ENCODE measurements at places on chromosomes 1 and 21.

DNA sequence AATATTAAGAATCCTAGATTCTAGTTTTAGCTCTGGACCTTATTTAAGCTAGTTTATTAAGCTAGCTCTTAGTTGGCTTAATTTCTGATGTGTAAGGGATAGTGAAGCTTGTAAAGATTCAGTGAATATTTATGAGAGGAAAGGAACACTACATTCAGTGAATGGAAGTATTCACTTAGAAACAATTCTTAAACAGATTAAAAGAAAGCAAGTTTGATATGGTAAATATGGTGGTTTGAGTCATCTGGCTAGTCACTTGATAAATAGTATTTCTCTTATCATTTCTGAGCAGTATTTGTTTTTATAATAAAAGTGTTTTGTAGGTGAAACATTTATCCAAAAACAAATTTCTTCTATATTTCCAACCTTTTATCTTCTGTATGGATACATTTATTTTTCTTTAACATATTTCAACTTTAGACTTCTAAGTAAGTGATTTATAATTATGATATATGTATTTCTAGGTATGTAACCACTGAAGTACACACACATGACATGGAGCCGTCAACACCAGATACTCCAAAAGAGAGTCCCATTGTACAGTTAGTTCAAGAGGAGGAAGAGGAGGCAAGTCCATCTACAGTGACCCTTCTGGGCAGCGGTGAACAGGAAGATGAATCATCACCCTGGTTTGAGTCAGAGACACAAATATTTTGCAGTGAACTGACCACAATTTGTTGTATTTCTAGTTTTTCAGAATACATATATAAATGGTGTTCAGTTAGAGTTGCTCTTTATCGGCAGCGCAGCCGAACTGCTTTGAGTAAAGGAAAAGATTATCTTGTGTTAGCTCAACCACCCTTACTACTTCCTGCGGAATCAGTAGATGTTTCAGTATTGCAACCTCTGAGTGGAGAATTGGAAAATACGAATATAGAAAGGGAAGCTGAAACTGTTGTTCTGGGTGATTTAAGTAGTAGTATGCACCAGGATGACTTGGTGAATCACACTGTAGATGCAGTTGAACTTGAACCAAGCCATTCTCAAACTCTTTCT, 55.6 kb downstream of the SUCO start:
- DNase-seq = peak; percentile 61

DNA sequence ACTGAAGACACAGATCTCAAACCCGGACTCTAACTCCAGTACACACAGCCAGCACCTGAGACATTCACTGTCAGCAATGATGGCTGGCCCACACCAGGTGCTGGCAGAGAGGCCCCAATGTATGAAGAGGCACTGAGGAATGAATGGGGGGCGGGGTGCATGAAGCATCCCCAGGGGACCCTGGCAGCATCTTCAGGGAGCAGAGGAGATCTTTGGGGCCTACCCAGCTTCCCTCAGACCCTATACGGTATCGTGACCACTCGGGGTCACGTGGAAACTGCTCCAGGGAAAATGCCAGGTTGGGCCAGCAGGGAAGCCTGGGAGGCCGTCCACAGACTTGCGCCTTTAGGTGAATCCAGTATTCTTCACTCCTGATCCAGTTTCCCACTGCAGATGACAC, 84.3 kb downstream of the NPHP4 start:
- no peak for DNase-seq

GRCh38 chr1:17632541-17633184, 93.2 kb downstream of the ARHGEF10L start:
- no peak for DNase-seq

- no peak for DNase-seq
These were observed 55.3 kb downstream of the RRAGC start for GRCh38 chr1:38804062-38804886.

DNA sequence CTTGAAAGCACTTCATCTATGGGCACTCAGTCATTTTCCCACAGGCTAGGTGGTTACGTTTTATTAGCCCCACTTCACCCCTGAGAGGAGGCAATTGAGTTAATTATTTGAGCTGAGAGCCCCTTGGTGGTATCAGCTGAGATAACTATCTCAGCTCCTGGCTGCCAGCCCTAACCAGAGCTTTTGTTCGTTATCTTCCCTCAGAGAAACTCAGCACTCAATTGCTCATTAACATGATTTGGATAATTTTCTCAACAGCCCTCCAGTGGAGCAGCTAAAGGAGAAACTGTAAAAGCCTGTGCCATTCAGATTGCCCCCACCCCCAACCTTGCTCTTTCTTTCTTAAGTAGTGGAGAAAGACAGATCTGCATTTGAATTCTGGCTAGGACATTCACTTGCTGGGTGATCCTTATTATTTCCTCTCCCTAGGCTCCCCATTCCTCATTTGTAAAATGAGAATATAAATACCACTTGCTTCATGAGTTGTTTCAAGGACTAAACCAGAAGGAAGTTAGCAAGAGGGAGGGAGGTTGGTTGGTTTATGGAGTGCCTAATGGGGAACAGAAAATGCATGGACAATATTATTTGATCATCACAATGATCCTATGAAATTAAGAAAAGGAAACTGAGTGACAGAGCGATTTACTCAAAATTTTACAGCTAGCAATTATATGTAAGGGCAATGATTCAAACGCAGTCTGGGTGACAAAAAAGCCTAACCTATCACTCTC, 218.7 kb upstream of the FGGY start:
- DNase-seq = no peak

- no peak for DNase-seq
These were observed 49.8 kb downstream of the SLC16A1 start for GRCh38 chr1:112906150-112906698.

DNA sequence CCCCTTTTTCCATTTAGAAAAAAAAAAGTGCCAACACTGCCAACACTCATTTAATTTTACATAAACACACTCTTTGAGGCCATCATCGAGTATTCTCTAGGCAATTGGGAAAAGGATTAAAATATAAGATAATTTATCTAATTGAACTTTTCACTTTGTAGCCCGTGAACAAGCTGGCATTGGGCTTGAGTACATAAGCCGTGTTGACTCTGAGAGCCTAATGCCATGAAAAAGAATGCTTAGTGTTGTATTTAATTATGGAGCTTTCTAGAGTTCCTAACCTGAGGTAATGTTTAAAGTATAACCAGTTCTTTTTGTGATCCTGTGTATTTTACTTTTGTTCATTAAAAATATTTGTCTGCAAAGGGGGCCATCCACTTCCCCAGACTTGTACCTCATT, 193.8 kb downstream of the LYPLAL1 start:
- DNase-seq = no peak

DNA sequence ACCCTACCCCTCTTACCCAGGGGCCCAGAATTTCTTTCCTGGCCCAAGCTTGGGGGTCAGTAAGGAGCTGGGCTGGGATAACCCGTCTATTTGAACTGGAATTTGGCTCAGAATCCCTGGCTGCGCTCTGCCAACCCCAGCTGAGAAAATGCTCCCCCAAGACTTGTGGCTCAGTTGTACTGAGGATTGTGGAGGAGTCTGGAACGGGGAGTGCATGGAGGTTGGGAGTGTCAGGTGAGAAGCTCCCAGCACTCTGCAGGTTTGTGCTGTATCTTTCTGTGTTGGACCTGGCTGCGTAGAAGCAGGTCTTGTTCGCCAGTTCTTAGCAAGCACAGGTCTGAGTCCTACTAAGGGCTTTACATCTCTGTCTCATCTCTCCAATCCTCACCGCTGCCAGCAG, 1.6 kb downstream of the TCEA3 start:
- DNase-seq = no peak

DNA sequence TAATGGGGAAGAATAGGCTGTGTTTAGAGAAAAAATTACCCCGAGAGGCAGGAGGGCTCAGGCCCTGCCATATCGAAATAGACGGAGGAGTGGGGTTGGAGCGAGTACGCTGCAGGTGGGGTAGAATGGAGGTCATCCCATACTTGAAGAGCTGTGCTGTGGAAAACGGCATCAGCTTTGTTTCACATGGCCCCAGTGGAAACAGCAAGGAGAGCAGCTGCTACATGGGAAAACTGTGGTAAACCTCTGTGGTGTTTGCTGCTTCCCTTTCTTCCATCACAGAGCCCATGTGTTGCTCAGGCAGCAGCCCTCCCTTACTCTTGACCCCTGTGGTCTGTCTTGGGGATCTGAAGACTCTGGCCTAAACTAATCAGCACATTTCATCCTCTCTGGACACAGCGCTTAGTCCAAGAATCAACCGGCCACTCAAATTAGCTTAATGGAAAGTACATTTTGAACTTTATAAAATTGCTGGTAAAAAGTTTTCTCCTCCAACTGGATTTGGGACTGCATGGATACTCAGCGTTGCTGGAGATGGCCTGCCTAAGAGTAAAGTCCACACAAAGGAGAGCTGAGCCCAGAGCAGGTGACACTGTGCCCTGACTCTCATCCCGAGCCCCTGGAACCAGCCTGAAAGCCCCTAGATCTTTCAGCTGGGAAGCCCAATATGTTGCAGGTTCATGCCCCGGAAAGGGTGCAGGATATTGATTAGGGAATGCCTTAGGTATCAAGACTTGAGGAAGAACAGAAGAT, 127.1 kb upstream of the GADD45A start:
- no peak for DNase-seq

GRCh38 chr21:45470773-45471524, 66.0 kb downstream of the COL18A1 start:
- no peak for DNase-seq

DNA sequence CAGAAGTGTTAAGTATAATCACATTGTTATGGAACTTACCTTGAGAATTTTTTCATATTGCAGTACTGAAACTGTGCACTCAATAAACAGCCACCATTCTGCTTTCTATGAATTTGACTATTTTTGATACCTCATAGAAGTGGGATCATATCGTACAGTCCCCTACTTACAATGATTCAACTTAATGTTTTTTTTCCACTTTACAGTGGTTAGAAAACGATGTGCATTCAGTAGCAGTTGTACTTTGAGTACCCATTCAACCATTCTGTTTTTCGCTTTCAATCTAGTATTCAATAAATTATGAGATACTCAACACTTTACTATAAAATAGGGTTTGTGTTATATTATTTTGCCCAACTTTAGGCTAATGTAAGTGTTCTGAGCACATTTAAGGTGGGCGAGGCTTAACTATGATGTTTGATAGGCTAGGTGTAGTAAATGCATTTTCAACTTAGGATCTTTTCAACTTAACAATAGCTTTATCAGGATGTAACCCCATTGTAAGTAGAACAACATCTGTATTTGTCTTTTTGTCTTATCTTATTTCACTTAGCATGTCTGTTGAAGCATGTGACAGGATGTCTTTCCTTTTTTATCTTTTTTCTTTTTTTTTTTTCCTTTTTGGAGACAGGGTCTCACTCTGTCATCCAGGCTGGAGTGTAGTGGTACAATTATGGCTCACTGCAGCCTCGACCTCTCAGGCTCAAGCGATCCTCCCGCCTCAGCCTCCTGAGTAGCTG, 42.4 kb upstream of the KCNQ4 start:
- no peak for DNase-seq

- DNase-seq = no peak
These were observed 41.9 kb downstream of the NEK2 start for GRCh38 chr1:211633524-211633846.

- DNase-seq = no peak
These were observed 58.7 kb downstream of the LGR6 start for GRCh38 chr1:202252271-202252670.

- no peak for DNase-seq
These were observed 18.0 kb downstream of the OMA1 start for GRCh38 chr1:58528518-58528917.

DNA sequence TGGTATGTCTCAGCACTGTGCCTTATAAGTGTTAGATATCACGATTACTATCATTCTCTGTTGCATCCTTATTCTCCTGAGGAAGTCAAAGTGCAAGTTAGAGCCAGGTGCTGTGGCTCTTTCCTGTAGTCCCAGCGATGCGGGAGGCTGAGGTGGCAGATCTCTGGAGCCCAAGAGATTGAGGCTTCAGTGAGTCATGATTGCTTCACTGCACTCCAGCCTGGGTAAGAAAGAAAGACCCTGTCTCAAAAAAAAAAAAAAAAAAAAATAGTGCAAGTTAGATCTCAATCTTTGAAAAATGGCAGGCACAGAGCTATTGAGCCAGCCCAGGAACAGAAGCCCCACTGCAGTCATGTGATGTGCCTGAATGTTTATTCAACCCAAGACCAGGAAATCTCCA, 147.8 kb upstream of the POGK start:
- DNase-seq = no peak

GRCh38 chr1:30971496-30971895, 62.9 kb upstream of the SDC3 start:
- no peak for DNase-seq

- no peak for DNase-seq
These were observed 9.4 kb downstream of the HSPG2 start for GRCh38 chr1:21927533-21928237.

DNA sequence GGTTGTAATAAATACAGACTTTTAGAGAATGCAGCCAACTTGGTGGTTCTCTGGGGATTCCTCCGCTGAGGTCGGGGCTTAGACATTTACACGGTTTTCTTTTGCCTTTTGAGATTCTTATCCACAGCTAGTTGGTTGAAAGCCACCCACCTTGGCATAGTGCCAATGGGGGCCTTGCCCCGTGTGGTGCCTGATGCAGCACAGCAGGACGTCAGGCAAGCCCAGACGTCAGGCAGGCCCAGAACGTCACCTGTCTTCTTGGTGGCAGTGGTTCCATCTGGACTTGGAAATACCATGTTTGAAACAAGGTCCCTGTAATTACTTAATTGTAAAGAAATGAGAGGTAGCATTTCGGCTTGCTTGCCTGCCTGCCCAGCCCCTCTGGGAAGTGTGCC, 78.5 kb downstream of the GALNT2 start:
- no peak for DNase-seq

- DNase-seq = no peak
These were observed 30.1 kb downstream of the KCNJ6 start for GRCh38 chr21:37886120-37886519.

GRCh38 chr1:40973912-40974311, 5.6 kb upstream of the CTPS1 start:
- DNase-seq = no peak

- DNase-seq = no peak
These were observed 20.9 kb downstream of the STYXL2 start for GRCh38 chr1:167114725-167115124.

- DNase-seq = no peak
These were observed 8.2 kb downstream of the TMCC2 start for GRCh38 chr1:205235951-205236350.

GRCh38 chr1:84406346-84406861, 8.1 kb downstream of the DNASE2B start:
- no peak for DNase-seq

GRCh38 chr1:119008483-119009311, 20.6 kb upstream of the TBX15 start:
- no peak for DNase-seq

GRCh38 chr1:59500950-59501742, 204.3 kb downstream of the FGGY start:
- no peak for DNase-seq

DNA sequence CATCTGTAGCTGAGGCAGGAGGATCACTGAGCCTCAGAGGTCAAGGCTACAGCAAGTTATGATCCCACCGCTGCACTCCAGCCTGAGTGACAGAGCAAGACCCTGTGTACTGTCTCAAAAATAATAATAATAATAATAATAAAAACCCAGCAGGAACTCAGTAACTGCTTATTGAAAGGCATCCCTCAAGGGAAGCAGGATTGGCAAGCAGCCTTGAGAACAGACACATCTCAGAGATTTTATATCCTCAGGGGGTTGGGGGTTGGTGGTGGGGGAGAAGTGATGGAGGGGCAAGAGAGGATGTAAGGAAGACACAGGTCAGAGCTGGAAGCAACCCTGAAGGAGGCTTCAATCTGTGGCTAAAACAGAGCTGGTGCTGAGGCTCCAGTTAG, 29.6 kb downstream of the GNB1 start:
- no peak for DNase-seq

All from stimulated activated effector memory CD8-positive, alpha-beta T cell treated with anti-CD3 and anti-CD28 coated beads, Interleukin-12 subunit alpha, Interleukin-12 subunit beta, amount 100 ng/mL, for 72 hours (primary cell).